Stimulated activated CD8-positive, alpha-beta memory T cell treated with anti-CD3 and anti-CD28 coated beads, Interleukin-4, amount 100 ng/mL, for 1 hour (primary cell): ENCODE measurements at places on chromosomes 5 and 9.

DNA sequence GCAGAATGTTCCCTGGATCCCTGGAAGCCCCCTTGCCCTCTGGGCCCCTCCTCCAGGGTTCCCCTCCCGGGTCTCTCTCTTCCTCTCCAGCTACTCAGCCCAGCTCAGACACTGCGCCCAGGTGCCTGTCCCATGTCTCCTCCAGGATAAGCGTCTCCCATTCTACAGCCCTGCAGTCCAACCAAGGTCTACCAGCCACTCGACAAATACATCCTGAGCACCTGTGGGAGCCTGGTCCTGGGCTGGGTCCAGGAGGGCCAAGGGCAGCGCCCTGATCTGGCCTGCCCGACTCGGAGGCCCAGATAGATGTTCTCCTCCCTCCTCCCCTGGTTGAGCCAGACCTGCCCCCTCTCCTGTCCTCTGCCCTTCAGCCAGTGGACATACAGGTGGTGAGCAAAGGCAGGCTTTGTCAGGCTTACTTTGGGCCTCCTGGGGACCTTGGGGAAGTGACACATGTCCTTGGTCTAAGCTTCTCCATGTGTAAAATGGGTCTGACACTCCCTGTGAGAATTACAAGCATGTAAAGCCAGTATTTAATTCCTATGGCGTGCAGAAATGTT is 1.4 kb downstream of the FLT4 start:
- DNase-seq = no peak

GRCh38 chr5:94157704-94158539 is 416.5 kb upstream of the POU5F2 start:
- no peak for DNase-seq

DNA sequence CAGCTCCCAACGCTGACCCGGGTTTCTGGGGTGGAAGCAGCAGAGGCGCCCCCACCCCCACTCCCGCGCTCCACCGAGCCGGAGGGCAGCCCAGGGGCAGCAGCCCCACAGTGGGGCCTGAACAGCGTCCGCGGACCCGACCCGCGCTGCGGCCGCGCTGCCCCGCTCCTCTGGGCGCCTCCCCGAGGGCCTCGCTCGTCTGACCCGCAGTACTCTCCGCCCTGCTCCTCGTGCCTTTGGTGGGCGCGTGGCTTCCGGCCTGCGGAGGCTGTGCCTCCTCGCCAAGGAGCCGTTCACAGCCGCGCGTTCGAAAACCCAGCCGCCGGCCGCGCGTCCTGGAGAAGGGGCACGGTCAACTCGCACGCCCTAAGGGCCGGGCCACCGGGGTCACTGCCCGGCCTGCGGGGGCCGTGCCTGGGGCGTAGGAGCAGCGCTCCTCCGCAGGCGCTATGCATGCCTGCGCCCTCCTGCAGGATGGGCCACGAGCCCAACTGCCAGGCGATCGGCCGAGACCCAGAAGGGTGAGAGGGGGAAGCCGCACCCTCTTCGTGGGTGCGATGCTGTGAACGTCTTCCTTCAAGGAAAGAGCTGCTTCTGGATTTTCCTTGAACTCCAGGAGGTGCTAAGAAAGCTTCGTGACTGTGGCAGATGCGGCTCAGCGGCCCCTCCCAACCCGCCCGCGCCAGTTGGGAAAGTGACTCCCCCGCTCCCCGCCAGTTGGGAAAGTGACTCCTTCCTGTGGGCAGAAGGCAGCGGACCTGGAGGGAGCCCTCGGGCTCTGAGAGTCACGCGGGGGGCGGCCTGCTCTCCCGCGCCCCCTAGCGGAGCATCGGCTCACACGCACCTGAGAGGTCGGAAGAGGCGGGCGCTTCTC is 82.7 kb downstream of the HSD17B3 start:
- peak; percentile 16 for DNase-seq

DNA sequence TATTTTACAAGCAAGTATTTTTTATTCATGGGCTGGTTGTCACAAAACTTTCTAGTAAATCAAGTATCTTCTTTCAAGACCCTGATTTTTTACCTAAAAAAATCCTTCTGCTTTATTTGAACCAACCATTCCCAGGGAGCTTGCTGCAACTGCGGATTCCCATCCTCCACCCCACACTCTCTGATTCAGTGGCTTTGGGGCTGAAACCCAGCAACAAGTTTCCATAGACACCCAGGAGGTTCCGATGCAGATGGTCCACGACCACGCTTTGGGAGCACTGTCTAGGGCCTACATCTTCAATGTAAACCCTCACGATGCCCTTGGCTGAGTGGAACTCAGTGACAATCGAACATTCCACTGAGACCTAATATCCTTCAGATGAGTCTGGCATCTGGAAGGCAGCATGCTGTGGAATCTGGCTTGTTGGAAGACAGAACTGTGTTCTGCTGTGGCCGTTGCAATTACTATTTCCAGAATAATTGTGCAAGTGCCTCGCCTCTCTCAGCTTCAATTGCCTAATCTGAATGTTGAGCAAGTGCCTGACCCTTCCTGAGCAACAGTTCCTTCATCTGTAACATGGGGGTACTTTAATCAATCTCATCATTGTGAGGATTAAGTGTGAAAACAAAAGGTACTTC is 105.1 kb downstream of the INSYN2B start:
- DNase-seq = no peak

DNA sequence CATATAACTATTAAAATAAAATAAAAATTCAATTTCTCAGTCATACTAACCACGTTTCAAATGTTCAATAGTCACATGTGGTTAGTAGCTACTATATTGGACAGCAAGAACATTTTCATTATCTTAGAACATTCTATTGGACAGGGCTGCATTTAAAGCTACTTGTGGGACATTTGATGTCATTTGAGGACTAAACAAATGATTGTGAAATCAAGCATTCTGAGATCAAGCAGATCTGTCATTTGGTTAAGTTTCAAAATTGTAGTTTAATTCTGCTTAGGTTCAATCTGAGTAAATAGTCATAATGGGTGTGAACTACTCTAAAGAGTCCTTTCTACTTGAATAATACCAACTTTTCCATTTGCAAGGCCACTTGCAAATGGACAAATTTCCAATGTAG is 226.9 kb upstream of the C9orf72 start:
- DNase-seq = no peak
